ENCODE measurements at places on chromosomes 2 and 18.

GRCh38 chr18:63098018-63098981 is 221.3 kb downstream of the BCL2 start:
- no peak for DNase-seq

- DNase-seq: peak; percentile 25
Measured at GRCh38 chr2:72893594-72894319, 6.5 kb downstream of the SPR start.

DNA sequence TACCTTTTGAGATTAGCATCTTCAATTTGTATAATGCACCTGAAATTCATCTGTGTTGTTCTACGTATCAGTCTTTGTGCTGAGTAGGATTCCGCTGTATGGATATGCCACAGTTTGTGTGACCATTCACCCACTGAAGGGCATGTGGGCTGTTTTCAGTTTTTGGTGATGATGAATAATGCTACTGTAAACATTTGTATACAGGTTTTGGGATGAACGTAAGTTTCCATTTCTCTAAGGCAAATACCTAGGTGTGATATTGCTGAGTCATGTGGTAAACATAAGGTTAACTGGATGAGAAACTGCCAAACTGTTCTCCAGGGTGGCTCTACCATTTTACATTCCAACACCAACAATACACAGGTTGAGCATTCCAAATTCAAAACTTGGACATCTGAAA is 35.1 kb downstream of the CABYR start:
- no peak for DNase-seq

DNA sequence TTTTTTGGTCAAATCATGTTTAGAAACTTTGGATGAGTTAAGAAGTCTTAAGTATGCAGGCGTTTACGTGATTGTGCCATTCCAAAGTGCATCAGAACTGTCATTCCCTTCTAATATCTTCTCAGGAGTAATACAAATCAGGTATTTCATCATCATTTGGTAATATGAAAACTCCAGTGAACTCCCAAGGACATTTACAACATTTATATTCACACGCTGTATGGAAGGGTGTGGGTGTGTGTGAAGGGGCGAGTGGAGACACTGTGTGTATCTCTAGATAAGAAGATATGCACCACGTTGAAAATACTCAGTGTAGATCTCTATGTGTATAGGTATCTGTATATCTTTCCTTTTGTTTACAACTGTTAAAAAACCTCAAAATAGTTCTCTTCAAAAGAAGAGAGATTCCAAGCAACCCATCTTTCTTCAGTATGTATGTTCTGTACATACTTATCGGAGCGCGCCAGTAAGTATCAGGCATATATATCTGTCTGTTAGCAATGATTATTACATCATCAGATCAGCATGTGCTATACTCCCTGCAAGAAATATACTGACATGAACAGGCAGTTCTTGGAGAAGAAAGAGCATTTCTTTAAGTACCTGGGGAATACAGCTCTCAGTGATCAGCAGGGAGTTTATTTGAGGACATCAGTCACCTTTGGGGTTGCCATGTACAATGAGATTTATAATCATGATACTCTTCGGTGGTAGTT is 29.3 kb downstream of the COX7A2L start:
- no peak for DNase-seq

GRCh38 chr2:190532581-190532980 is 1.9 kb downstream of the NEMP2 start:
- no peak for DNase-seq

GRCh38 chr18:57983965-57984364 is 60.1 kb upstream of the NEDD4L start:
- no peak for DNase-seq

GRCh38 chr2:161415034-161415986 is 787 bp upstream of the TBR1 start:
- DNase-seq: peak; percentile 27

DNA sequence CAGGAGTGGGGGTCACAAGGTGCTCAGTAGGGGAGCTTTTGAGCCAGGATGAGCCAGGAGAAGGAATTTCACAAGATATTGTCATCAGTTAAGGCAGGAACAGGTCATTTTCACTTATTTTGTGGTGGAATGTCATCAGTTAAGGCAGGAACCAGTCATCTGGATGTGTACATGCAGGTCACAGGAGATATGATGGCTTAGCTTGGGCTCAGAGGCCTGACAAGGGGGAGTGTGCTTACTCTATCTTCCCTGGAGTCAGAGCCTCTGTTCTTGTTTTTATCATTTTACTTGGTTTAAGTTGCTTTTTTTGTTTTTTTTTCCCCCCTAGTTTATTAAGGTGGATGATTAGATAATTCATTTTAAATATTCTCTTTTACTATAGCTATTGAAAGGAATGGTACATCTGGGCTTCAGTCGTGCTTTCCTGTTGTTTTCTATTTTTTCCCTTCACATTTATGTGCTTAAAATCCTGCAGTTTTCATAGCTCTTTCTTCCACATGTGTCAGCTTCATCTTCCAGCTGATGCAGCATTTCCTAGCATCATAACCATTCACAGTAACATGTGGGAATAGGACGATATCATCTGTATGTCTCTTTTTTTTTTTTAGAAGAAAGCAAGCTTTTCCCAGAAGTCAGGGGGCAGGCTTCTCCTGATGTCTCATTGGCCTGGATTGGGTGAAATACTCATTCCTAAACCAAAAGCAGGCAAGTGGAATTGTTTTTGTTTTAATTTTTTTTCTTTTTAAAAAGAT is 15.4 kb downstream of the ZNF396 start:
- no peak for DNase-seq

DNA sequence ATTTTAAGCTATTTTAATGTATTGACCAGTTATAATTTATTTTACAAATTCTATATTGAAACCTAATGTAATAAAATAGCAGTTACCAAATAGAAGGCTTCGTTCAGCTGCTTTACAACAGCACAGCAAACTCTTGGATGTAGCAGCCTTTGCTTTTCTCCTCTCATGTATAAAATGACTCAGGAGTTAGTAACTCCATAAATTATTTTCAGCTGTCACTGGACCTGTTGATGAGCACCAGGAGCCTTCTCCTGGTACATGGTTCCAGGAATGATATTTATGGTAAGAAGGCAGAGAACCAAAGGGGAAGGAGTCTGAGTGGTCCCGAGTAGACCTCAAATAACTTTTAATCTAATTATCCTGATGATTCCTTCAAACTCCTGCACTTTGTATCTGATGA is 256.4 kb upstream of the NETO1 start:
- DNase-seq: no peak

DNA sequence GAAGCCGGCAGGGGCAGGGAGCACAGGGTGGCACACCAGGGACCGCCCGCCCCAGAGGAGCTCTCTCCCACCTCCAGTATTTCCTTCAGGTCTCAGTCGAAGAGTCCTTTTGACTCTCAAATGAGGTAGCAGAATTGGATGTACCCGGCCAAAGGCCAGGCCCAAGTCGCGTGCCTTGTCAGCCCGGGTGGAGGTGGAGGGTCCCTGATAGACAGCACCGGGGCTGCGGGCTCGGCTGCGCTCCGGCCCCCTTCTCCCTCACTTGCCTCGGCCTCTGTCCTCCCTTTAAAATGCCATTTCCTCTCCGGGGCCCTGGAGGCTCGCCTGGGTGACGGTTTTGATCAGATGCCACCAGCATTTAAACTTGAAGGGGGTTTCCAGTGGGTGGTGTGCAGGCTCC is 198.9 kb upstream of the SOX11 start:
- no peak for DNase-seq

DNA sequence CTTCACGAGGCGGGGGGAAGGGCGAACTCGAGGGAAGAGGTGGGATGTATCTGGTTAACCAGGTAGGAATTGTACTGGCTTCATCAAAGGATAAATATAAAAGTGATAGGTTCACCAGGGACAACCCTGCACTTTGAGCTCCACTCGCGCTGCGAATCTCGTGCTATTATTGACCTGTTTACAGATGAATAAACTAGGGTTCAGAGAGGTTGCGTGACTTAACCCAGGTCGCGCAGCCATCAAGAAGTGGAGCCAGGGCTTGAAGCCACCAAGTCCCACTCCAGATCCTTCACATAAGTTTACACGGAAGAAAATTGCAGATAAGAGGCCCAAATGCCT is 1.4 kb upstream of the CYP1B1 start:
- no peak for DNase-seq

DNA sequence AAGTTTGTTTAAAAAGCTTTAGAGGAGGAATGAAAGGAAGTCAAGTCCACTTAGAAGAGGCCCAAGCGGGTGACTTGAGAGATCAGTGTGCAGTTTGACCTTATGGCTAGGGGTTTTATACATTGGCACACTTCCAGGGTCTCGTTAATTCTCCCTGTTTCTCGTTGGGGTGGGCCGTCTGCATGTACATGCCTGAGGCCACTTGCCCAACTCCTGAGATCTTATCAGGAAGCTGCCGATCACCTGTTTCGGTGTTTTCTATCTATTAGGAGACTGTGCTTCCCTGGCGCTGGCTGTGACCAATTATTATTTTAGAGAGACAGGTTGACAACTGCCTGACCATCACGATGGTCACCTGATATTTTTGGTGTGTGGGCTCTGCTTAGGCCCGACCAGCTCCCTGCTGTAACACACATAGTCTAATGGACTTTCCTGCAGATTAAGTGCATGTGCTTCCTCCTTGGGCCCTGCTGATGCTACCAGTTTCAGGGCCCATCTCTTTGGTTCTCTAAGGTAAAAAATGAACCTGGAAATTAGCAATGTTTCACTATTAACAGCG is 31.0 kb upstream of the MSH6 start:
- DNase-seq: no peak

DNA sequence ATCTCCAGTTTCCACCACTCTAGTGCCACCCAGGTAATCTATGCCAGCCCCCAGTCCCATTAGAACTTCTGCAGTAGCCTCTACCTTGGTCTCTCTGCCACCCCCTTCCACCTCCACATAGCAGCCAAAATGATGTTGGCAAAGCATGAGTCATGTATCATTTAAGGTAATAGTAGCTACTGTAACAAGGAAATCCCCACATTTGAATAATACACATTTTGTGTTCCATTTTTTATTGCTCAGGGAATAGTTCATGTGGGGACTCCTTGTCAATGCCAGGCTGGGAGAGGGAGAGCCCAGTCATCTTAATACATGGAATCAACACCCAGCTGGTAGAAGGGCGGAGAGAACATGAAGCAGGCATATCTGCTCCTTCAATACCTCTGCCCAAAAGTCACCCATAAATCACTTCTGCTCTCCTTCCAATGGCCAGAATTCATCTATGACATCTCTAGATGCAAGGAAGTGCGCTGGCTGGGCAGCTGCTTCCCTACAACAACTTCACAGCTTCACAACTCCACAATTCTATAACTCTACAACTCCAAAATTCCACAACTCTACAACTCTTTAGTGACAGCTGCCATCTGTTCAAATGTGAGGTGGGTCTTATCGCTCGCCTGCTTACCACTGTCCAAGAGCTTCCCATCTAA is 70.6 kb upstream of the GLS start:
- DNase-seq: no peak

DNA sequence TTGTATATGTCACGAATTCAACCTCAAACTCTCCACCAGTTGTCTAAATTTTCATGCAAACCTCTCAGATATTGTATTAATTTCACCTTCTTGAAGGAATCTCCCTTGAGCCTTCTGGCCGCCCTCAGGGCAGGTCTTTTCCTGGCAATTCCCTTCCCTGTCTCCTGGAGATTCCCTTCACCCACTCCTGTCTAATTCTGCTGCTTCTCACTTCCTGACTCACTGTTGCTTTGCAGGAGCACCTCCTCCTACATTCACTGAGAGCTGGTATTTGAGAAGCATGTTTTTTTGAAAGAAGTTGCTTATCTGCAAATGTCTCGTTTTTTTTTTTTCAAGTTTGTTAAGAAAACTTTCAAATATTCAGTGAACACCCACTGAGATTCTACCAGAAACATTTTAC is 79.9 kb upstream of the OTOS start:
- no peak for DNase-seq

DNA sequence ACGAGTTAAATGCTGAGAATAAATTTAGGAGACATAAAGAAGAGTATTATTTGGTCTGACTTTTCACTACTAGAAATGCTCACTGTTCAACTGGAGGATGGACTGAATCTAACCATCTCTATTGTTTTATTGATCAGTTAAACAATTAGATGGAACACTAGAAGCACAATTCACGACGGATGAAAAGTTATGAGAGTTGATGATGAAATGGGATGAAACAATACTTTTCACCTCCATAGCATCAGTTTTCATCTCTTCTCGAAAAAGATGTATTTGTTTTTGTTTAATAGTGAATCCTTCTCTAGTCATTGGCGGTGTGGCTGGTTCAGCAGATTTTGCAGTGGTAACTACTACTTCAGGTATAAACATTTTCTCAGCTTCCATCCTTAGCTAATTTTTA is 19.3 kb downstream of the TTN start:
- DNase-seq: no peak

GRCh38 chr2:118582058-118582457 is 265.4 kb downstream of the EN1 start:
- no peak for DNase-seq

DNA sequence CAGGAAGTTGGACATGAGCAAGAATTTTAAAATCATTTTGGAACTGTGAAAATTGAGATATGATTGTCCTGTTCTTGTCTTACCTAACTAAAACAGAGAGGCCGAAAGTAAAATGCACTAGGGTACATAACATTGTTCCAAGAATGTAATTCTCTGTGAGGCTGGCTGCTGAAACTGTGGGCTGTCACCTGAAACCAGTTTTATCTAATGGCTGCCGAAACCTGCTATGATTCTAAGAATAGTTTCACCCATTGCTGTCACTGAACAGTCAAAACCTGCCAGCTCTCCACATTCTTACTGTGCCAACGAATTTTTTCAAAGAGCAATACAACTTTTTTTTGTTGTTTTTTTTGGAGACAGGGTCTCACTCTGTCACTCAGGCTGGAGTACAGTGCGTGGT is 119.3 kb upstream of the ZSWIM2 start:
- no peak for DNase-seq

GRCh38 chr18:31192086-31192776 is 29.6 kb upstream of the DSC1 start:
- DNase-seq: no peak

DNA sequence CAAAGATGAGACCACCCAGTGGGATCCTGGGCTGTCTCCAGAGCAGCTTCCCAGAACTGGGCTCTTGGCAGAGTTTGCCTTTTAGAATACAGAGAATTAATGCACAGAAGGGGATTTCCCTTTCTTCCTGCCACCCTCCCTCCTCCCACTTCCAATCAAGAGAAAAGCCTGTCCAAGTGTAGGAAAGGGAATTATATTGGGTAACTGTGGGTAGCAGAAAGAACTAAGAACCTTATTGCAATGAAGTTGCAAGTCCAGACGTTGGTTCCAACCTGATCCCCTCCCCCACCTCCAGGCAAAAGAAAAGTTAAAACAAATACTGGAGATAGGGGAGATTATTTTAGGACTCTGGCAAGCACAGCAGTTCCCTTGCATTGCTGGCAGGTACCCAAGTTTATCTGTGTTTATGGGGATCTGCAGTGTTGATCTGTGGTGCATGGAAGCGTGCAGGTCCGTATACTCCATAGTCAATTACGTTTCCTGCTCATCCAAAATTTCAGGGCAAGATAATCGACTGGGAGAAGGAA is 114.3 kb downstream of the PRKCE start:
- no peak for DNase-seq
